ENCODE measurements at places on chromosomes 2 and 18. TPM values are rescaled to one million over a fixed set of nuclear protein-coding genes. Genes with fewer than 3 reads are reported as not detected.

DOK6 gene
- under 0.01 TPM for total RNA-seq

SERPINB3 gene
- not detected for total RNA-seq

ALPG gene
- total RNA-seq: not detected

VIT gene
- 1.3 TPM for total RNA-seq

CTIF gene
- total RNA-seq: 32.3 TPM

PTPRN gene
- total RNA-seq: not detected

TMEM17 gene
- total RNA-seq: 2.2 TPM

GALNT14 gene
- total RNA-seq: not detected

CCDC141 gene
- 0.10 TPM for total RNA-seq

CCDC74B gene
- total RNA-seq: 2.9 TPM

ALKAL2 gene
- total RNA-seq: not detected

NT5DC4 gene
- not detected for total RNA-seq

HJURP gene
- total RNA-seq: 25.5 TPM

PMAIP1 gene
- total RNA-seq: 10.8 TPM

TET3 gene
- 11.4 TPM for total RNA-seq

PAX3 gene
- total RNA-seq: not detected

TFCP2L1 gene
- not detected for total RNA-seq

REG3G gene
- not detected for total RNA-seq

POTEJ gene
- total RNA-seq: 0.65 TPM

CAPN10 gene
- total RNA-seq: 27.4 TPM

KHK gene
- 2.6 TPM for total RNA-seq

RTP5 gene
- not detected for total RNA-seq

CCDC85A gene
- total RNA-seq: 6.2 TPM

CRYGC gene
- not detected for total RNA-seq

ANKRD30B gene
- not detected for total RNA-seq

PROM2 gene
- 0.57 TPM for total RNA-seq

ELOA2 gene
- not detected for total RNA-seq

DSG1 gene
- total RNA-seq: not detected

All from vein endothelial cell (primary cell).